ENCODE measurements at places on chromosomes 2 and 18. TPM values are rescaled to one million over a fixed set of nuclear protein-coding genes. Genes with fewer than 3 reads are reported as not detected.

DNA sequence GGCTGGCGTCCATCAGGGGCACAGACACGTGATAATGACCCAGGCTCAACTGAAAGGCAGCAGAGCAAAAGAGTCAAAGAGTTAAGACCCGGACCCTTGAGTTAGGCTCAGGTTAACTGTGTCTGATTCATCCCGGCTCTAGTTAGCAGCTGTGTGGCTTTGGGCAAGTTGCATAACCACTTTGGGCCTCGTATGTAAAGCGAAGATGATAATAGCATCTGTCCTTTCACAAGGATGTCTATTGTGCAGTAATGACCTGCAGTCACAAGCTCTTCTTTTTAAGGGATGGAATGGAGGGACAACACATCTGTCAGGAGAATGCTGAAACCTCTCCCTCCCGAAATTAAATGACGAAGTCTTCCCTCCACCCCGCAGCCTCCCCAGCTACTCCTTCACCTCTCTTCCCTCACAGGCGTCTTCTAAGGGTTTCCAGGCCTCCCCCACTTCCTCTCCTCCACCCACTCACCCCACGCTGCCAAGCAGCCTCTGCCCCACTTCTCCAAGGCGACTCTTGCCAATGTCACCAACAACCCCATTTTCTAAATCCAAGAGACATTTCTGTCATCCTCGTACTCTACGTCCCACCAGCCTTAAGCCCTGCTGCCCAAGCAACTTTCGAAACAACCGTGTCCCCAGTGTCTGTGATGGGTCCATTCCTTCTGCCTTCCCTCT lies 135.1 kb upstream of the ID2 start:
- no peak overlapping the region for H3K4me3 ChIP-seq
- no peaks in the 10 kb centered on the region for H3K27me3 ChIP-seq
- H3K4me1 ChIP-seq: peaks cover 15% of the 10 kb centered on the region
- DNase-seq: no peak
- no peak overlapping the region for H3K27ac ChIP-seq

ALK gene
- not detected for total RNA-seq

DNA sequence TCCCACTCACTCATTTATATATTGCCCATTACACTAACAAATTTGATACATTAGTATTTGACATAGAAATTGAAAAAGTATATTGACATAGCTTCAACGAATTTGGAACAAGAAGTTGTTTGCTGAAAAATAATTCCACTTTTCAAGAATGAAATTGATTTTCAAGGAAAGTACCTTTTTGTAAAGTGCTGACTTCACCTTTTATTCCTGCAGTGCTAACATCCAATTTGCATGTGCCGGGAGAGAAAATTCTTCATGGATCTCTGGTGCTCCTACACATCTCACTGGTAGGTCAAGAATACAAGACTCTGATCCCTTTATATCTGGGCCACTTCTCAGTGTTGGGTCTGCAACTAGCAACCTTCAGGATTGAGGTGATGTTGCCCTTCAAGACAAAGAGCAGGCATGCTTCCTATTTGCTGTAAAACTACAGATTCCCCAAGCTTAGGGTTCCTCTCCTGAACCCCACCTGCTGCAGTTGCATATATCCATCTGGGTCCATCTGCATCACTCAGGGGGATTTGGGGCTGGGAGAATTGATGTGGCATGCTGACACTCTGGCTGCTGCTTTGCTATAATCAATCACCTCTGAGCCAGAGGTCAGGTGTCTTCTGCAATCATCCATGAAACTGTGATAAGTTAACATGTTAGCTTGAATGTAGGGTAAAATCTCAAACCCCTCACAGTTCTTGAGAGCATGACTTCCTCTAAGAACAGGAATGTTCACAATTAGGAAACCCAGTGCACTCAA lies 108.4 kb upstream of the TTN start:
- H3K4me1 ChIP-seq: no peaks in the 10 kb centered on the region
- no peak overlapping the region for H3K4me3 ChIP-seq
- H3K27ac ChIP-seq: no peak overlapping the region
- no peaks in the 10 kb centered on the region for H3K36me3 ChIP-seq
- DNase-seq: no peak
- peaks cover 38% of the 10 kb centered on the region for H3K27me3 ChIP-seq

- no peak for DNase-seq
- no peaks in the 10 kb centered on the region for H3K36me3 ChIP-seq
- no peaks in the 10 kb centered on the region for H3K4me1 ChIP-seq
Observed at GRCh38 chr18:63707816-63708215, 5.1 kb downstream of the SERPINB11 start.

- no peaks in the 10 kb centered on the region for H3K4me1 ChIP-seq
- H3K4me3 ChIP-seq: no peak overlapping the region
- no peaks in the 10 kb centered on the region for H3K36me3 ChIP-seq
- DNase-seq: no peak
Observed at GRCh38 chr2:80111185-80111584, 193.4 kb downstream of the LRRTM1 start.

- no peak for DNase-seq
- H3K36me3 ChIP-seq: no peaks in the 10 kb centered on the region
- no peak overlapping the region for H3K4me3 ChIP-seq
- no peaks in the 10 kb centered on the region for H3K27me3 ChIP-seq
Observed at GRCh38 chr2:222752746-222753145, 81.3 kb downstream of the MOGAT1 start.

DNA sequence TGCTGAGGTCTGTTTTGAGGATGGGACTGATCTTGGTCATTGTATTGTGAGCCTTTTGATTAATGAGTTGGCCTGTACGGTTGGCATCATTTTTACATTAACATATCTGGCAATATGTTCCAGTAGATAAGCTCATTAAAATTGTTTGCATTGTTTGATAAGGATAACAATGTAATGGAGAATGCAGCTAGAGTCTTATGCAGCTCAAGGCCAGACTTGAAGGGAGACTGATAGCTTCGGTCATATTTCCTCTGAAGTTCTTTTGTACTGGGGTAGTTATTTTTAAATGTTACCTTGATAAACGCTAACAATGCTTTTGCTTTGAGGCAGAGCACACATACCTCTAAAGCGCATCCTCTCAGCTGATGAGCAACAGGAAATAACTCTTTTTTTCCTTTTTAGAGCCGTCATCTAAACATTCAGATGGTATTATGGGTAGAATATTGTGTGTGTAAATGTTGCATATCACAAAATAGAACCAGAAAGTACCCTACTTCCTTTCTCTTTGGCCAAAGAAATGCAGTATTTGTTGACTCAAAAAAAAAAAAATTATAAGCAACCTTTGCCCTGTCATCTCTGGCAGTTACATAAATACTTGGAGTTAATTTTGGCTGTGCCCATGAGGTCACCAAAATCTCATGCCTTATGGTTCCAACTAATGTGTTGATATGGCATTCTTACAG lies 1.3 kb downstream of the MAPRE2 start:
- H3K27me3 ChIP-seq: no peaks in the 10 kb centered on the region
- no peak for DNase-seq
- no peaks in the 10 kb centered on the region for H3K36me3 ChIP-seq

GRCh38 chr2:75389271-75389670 lies 171.5 kb downstream of the EVA1A start:
- DNase-seq: no peak
- peaks cover 45% of the 10 kb centered on the region for H3K27me3 ChIP-seq
- H3K4me1 ChIP-seq: no peaks in the 10 kb centered on the region

GRCh38 chr18:22813648-22814328 lies 119.3 kb upstream of the RBBP8 start:
- H3K4me3 ChIP-seq: no peak overlapping the region
- no peaks in the 10 kb centered on the region for H3K4me1 ChIP-seq
- no peak for DNase-seq
- peaks cover 30% of the 10 kb centered on the region for H3K27me3 ChIP-seq

NT5DC4 gene
- total RNA-seq: not detected

PIEZO2 gene
- 139 TPM for total RNA-seq

GRCh38 chr18:47321815-47322214 lies 70.4 kb upstream of the SKOR2 start:
- no peak overlapping the region for H3K27ac ChIP-seq
- no peaks in the 10 kb centered on the region for H3K36me3 ChIP-seq
- H3K4me1 ChIP-seq: no peaks in the 10 kb centered on the region
- no peak overlapping the region for H3K4me3 ChIP-seq

DNA sequence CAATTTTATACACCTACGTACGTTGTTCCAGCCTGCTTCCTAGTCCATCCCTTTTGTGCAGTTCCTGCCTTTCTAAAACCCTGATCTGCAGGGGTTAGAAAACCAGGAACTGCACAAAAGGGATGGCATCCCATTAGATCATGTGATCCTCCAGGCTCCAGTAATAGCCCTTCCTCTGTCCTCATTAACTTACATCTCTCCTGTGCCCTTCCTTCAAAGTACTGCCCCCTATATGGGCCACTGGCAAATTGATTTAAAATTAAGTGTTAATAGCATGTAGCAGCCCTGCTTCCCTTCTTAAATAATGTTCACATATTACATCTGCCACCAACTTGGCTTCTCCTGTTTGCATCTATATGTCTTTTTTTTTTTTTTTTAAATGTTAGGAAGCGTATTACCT lies 61.3 kb upstream of the NXPH2 start:
- no peaks in the 10 kb centered on the region for H3K4me1 ChIP-seq
- H3K4me3 ChIP-seq: no peak overlapping the region
- H3K27me3 ChIP-seq: peaks cover 22% of the 10 kb centered on the region
- H3K36me3 ChIP-seq: no peaks in the 10 kb centered on the region

GRCh38 chr2:21664083-21664482 lies 540.3 kb downstream of the TDRD15 start:
- H3K27me3 ChIP-seq: no peaks in the 10 kb centered on the region
- DNase-seq: no peak
- H3K36me3 ChIP-seq: no peaks in the 10 kb centered on the region
- H3K27ac ChIP-seq: no peak overlapping the region

DNA sequence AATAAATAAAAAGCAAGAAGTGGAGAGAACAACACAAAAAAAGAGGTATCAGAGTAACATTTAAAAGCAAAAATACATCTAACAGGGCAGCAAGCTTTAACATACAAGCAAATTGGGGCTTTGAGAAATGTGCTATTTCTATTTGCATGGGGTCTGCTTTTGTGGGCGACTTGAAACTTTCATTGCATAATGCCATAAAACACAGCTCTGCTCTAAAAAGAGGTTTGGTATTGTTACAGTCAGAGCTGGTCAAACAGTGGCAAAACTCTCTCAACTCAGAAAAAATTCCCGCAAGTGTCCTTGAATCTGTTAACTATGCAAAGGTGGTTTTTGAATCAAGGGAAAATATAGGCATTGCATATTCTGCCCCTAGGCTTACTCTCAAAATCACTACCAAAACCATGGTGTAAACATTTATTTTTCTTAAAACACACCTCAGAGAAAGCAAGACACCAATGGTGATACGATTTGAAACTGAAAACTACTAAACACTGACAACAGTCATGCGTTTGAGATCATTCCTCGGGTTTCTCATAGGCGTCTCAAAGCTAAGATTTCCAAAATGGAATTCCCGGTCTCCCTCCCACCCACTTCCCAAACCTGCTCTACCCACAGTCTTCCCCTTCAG lies 45.5 kb downstream of the RNF152 start:
- no peak overlapping the region for H3K4me3 ChIP-seq
- DNase-seq: no peak
- peaks cover 70% of the 10 kb centered on the region for H3K4me1 ChIP-seq
- H3K27ac ChIP-seq: no peak overlapping the region
- H3K36me3 ChIP-seq: peaks cover 34% of the 10 kb centered on the region

- no peak overlapping the region for H3K4me3 ChIP-seq
- H3K27ac ChIP-seq: no peak overlapping the region
- H3K4me1 ChIP-seq: no peaks in the 10 kb centered on the region
- DNase-seq: no peak
Observed at GRCh38 chr2:14387332-14387731, 245.2 kb upstream of the LRATD1 start.

DNA sequence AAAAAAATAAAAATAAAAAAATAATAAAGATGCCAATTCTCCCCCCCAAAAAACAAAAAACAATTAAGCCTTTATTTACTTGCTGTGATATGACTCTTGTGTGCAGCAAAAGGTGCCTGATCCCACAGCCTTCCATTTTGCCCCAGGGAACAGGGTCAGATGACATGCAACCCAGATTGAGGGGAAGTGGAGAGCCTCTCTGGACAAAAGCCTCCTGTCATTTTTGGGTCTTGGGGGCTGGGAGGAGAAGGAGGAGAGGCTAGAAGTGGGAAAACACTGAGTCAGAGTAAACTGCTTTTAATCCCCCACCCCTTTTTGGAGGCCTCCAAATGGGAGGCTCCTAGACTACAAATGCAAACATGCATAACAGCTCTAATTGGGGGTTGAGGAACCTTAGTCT lies 46.6 kb upstream of the SCG2 start:
- no peak overlapping the region for H3K4me3 ChIP-seq
- no peaks in the 10 kb centered on the region for H3K36me3 ChIP-seq
- H3K27ac ChIP-seq: no peak overlapping the region
- no peaks in the 10 kb centered on the region for H3K27me3 ChIP-seq
- H3K4me1 ChIP-seq: peaks cover 45% of the 10 kb centered on the region

- H3K27me3 ChIP-seq: peaks cover 40% of the 10 kb centered on the region
- no peak for DNase-seq
- no peaks in the 10 kb centered on the region for H3K4me1 ChIP-seq
- no peak overlapping the region for H3K4me3 ChIP-seq
- H3K27ac ChIP-seq: no peak overlapping the region
Observed at GRCh38 chr2:72041638-72042111, 106.0 kb downstream of the CYP26B1 start.
